ENCODE measurements at places on chromosomes 4 and X.

GRCh38 chr4:70839589-70840093, at the start of gene GRSF1:
Gene GRSF1 (minus strand): TSS chr4:70839890. CDS start chr4:70839827, 63 bp downstream.
- peak; percentile 90 for DNase-seq

- DNase-seq = no peak
Observed at GRCh38 chr4:81506731-81507130, 35.0 kb upstream of the RASGEF1B start.

DNA sequence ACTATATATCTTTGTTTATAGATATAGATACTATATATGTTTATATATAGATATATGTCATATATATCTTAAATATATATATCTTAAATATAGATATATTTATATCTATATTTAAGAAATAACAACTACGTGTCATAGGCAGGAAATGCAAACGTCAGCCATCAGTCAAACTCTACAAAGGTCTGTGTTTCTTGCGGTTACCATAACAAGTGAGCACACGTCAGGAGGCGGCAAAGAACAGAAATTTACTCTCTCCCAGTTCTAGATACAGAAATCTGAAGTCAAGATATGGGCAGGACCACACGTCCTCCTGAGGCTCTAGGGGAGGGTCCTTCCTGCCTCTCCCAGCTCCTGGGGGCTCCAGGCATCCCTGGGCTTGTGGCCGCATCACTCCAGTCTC, 6.5 kb downstream of the PLCXD1 start:
- DNase-seq = no peak

DNA sequence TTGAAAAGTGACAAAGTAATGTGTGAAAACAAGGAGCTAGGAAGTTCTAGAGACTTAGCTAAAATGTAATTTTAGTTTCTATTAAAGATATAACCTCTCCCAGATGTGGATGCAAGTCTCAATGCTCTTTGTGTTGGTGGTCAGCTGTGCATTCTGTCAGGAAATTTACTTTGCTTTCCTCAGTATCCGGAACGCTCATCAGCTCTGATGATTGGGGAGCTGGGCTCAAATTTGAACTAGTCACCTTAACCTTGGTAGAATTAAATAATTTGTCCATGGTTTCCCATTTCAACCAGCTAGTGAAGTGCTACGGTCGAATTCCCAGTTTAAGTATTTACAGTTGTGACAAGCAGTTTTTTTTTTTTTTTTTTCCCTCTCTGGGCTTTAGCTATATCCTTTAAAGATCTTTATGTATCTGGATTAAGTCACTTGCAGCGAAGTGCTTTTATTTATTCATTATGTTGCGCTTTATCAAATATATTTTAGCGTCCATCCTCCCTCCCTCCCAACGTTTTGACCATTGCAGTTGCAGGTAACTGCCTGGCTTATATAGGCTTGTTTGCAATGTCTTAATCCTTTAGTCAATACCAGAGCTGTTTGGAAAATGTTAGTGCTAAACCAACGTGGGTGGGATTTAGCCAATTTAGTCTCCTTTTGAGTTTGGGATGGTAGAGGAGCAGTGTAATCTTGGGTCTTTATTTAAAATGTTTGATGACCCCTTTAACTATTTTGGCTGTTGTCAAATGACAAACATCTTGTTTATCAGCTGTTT, 2.1 kb downstream of the OGT start:
- no peak for DNase-seq

GRCh38 chrX:8738588-8739189, 6.8 kb upstream of the ANOS1 start:
- DNase-seq = no peak

- DNase-seq = peak; percentile 32
Observed at GRCh38 chrX:4547213-4547836, 833.9 kb upstream of the PRKX start.

DNA sequence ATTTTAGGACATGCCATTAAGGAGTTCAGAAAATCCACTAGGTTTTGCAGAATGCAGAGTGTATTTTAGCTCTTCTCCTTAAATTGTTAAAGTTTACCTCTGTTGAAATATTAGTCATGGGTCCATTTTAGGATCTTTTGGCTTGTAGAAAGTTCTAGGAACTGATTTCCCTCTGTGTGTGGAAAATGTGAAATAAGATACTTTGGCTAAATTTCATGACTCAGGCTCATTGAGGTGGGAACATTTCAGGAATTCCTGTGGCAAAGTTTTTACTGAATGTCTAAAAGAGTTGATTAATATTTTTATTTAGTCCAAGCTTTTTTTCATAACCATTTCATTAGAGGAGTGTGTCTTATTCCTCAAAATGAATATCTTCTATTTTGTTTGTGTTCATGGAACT, 7.0 kb downstream of the FHIP1A start:
- DNase-seq = no peak

- DNase-seq = no peak
Observed at GRCh38 chrX:39782276-39782675, 315.5 kb downstream of the BCOR start.

DNA sequence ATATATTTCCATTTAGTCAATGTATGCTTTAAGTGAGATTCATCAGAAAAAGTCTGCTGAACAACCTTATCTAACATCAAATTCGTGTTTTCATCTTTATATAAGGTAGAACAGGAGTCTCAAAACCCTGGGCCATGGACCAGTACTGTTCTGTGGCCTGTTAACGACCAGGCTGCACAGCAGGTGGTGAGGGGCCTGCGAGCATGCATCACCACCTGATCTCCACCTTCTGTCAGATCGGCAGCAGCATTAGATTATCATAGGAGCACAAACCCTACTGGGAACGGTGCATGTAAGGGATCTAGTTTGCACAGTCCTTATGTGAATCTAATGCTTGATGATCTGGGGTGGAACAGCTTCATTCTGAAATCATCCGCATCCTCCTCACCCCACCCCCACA, 3.2 kb downstream of the CTSO start:
- no peak for DNase-seq

- DNase-seq = no peak
Observed at GRCh38 chrX:29870608-29871007, 344.8 kb upstream of the MAGEB2 start.

GRCh38 chrX:23756165-23756564, 13.1 kb upstream of the ACOT9 start:
- peak; percentile 54 for DNase-seq

DNA sequence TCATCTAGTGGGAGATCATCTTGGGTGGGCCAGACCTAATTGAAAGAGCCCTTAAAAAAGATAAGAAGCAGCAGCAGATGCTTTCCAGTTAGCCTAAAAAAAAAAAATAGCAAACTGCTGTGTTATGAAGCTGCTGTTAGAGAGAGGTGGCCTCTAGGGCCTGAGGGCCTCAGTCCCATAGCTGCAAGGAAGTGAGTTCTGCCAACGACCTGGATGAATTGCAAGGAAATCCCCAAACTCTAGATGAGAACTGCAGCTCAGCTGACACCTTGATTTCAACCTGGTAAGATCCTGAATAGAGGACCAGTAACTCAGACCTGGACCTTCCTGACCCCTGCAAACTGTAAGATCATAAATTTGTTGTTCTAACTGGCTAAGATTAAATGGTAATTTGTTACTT, 275.2 kb downstream of the TENM3 start:
- no peak for DNase-seq

DNA sequence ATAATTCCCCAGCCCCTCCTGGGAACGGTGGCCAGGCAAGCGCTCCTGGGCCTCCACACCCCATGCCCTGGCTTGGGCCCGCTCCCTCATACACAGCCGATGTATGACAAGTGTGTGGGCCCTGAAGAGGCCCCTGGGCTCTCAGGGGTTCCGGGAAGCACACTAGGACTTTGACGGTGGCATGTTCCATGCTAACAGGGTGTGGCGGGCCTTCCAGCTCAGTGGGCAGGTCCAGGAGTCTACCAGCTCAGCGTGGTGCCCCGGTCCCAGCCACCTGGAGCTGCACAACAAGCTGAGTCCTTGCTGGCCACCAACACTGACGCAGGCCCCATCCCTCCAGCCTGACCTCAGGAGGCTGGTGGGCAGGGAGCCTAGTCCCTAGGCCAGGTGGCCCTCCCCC, 24.4 kb upstream of the HMX1 start:
- no peak for DNase-seq

DNA sequence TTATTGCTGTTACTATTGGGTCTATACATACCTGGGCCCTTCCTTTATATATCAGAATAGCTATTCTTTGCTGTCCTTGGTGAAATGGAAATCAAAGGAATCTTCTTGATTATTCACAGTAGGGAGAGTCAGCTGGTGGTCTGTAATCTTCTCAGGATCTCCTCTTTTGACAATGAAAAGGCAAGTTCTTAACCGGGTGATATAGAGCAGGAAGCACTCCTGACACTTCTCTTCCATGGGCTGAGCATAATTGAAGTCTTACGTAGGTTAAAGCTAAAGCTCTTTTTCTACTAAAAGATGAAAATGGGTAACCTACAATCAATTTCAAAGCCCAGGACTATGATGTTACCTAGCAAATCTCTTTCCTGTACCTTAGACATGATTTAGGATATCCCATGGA, 274.9 kb upstream of the LCORL start:
- no peak for DNase-seq
